LHCN-M2 (cell line): ENCODE measurements at places on chromosomes 1 and 21.

- DNase-seq = peak; percentile 5
These were observed 129.0 kb upstream of the CAMK1G start for GRCh38 chr1:209454340-209454994.

- DNase-seq = no peak
These were observed 350.9 kb downstream of the ST6GALNAC3 start for GRCh38 chr1:76425201-76426145.

DNA sequence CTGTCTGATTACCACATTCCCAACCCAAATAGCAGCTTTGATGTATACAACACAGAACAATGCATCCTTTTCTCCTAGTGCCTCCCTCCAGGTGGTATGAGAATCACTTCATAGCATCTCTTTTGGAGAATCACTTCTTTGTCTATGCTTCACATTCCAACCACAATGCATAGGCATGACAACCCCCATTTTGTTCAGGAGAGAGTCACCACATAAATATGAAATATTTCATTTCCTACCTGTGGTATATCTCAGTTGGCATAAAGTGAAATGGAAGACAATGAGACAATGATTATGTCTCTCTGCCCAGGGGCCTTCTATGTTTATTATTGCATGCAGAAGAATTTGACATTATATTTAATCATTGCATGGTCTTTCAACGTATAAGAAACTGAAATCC, 112.2 kb downstream of the BRINP2 start:
- no peak for DNase-seq

- peak; percentile 60 for DNase-seq
These were observed 587.3 kb downstream of the PTPRC start for GRCh38 chr1:199226163-199226562.

DNA sequence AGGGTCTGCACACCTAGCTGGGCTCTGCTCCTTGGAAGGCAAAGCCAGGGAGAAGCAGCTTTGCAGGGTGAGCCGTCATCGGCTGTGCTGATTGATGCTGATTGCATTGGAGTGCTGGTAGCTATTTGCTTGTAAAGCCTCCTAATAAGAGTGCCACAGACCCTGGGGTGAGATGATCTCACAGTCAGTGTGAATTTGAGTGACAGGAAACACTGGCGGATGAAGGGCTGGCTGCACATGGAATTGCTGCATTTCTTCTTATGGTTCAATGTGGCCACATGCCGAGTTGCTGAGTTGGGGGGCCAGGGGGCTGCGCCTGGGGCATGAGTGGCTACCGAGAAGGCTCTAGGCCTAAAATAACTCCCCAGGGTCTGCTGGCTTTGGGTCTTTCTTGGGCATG, 138.2 kb upstream of the CACNA1E start:
- DNase-seq = no peak

GRCh38 chr1:12099610-12100009, 36.5 kb downstream of the TNFRSF8 start:
- DNase-seq = no peak
